ENCODE measurements at places on chromosomes 16 and 17.
A peak's percentile ranks its signal among the peaks of the same experiment; 100 is the strongest.

- no peak for DNase-seq
Observed at GRCh38 chr17:83147280-83147679, 67.9 kb downstream of the METRNL start.

DNA sequence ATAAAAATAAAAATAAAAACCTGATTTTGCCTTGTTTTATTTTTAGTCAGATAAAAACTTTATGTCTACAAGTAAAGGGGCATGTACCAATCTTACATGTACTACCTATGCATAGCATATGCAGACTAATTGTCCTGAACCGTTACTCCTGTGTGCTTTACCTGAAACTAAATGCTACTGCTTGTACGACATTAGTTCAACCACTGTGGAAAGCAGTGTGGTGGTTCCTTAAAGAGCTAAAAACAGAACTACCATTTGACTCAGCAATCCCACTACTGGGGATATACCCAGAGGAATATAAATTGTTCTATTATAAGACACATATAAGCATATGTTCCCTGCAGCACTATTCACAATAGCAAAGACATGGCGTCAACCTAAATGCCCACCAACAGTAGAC, 426.0 kb upstream of the PMFBP1 start:
- no peak for DNase-seq

GRCh38 chr16:10121897-10122425, 60.3 kb downstream of the GRIN2A start:
- no peak for DNase-seq

DNA sequence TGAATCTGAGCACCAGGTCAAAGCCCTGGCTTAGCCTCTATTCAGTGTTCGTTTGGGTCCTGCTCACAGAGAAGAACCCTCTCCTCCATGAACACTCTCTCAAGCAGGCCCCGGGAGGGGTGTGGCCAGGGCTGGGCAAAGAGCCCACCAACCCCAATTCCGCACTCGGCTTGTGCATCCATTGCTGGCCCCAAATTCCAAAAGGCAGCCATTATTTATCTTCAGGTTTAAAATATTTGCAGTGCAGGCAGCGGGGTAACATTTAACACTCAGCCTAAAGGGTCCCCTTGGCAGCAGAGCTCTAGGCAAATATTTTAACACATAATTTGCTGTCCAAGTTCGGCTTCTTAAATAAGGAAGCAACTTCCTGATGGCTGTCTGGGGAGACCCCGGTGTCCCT, 115.7 kb downstream of the ZNF423 start:
- no peak for DNase-seq

- DNase-seq: no peak
Observed at GRCh38 chr17:27264068-27264812, 29.7 kb upstream of the WSB1 start.

- no peak for DNase-seq
Observed at GRCh38 chr17:34645594-34645993, 66.2 kb downstream of the TMEM132E start.

- DNase-seq: no peak
Observed at GRCh38 chr16:361341-361871, 8.9 kb upstream of the AXIN1 start.

DNA sequence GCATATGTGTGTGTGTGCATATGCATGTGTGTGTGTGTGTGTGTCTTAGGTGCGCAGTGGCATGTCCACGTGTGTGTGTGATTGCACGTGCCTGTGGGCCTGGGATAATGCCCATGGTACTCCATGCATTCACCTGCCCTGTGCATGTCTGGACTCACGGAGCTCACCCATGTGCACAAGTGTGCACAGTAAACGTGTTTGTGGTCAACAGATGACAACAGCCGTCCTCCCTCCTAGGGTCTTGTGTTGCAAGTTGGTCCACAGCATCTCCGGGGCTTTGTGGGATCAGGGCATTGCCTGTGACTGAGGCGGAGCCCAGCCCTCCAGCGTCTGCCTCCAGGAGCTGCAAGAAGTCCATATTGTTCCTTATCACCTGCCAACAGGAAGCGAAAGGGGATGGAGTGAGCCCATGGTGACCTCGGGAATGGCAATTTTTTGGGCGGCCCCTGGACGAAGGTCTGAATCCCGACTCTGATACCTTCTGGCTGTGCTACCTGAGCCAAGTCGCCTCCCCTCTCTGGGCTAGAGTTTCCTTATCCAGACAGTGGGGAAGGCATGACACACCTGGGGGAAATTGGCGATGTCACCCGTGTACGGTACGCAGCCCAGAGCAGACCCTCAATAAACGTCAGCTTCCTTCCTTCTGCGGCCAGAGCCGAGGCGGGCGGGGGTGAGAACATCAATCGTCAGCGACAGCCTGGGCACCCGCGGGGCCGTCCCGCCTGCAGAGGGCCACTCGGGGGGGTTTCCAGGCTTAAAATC, 47.6 kb downstream of the IL21R start:
- DNase-seq: peak; percentile 86

GRCh38 chr16:22855231-22855630, 41.3 kb downstream of the HS3ST2 start:
- DNase-seq: no peak

DNA sequence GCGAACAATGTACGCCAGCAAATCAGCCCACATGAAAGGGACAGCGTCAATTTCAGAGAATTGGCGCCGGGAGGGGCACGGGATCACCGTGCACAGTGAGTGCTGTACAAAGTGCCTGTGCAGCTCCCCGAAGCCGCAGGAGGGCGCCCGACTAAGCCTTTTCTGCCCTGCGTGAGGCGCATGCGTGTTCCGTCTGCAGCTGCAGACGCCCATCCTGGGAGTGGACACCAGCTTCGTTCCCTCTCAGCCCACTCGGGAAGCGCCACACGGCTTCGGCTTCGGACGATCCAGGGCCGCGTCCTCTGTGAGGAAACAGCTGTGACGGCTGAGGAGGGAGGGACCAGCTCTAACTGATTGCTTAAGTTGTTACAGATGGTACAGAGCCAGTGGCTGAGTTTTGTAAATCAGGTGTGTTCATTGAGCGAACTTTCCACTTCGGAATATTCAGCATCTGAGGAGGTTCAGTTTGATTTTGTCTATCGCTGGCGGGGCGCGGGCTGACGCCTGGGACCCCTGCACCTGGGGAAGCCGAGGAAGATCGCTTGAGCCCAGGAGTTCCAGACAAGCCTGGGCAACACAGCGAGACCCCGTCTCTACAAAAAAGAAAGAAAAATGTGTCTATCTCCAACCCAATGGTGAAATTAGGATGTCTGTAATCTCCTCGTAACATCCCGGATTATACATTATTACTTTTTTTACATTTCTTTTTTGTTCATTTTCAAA, 15.4 kb upstream of the ZNF287 start:
- peak; percentile 91 for DNase-seq

- DNase-seq: no peak
Observed at GRCh38 chr16:87350681-87351319, 32.8 kb downstream of the FBXO31 start.

GRCh38 chr17:41439375-41439774, 1.4 kb downstream of the KRT38 start:
- DNase-seq: no peak

DNA sequence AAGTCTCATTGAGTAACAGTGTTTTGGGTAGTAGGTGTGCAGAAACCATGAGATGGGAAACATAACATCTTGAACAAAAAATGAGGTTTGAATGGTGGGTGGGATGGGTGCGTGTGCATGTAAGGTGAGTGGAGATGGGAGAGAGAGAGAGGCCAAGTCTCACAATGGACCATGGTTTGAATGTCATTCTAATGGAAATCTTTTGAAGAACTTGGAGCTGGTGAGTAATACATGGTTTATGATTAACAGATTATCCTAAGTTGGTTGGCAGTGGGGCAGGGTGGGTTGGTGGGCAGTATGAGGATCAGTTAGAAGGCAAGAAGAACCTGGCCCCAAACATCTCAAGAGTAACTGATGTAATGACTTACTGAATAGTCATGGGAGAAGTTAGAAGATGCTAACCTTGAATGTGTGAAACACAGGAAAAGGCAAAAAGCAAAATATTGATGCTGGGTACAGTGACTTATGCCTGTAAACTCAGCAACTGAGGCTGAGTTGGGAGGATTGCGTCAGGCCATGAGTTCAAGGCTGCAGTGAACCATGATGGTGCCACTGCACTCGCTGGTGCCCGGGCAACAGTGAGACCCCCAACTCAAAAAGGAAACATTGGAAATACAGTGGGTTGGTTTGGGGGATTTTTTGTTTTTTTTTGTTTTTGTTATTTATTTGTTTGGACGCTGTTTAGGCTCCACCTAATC, 32.7 kb downstream of the ZNF207 start:
- no peak for DNase-seq

DNA sequence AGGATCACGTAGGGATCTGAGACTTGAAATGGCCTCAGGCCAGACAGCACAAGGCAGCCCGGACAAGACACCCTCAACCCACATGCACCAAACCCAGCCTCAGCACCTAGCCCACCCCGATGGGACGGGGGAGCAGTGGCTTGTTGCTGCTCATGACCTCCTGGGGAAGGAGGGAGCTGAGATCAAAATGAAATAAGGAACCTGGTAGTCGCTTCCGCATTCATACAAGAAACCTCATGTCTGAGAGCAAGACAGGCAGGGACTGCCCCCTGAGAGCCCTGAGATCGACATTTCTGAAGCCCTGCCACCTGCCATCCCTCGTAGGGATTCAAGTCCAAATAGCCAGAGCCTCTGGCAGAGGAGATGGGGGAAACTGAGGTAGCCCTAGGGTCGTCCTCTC, 5.7 kb upstream of the CEP131 start:
- DNase-seq: no peak

DNA sequence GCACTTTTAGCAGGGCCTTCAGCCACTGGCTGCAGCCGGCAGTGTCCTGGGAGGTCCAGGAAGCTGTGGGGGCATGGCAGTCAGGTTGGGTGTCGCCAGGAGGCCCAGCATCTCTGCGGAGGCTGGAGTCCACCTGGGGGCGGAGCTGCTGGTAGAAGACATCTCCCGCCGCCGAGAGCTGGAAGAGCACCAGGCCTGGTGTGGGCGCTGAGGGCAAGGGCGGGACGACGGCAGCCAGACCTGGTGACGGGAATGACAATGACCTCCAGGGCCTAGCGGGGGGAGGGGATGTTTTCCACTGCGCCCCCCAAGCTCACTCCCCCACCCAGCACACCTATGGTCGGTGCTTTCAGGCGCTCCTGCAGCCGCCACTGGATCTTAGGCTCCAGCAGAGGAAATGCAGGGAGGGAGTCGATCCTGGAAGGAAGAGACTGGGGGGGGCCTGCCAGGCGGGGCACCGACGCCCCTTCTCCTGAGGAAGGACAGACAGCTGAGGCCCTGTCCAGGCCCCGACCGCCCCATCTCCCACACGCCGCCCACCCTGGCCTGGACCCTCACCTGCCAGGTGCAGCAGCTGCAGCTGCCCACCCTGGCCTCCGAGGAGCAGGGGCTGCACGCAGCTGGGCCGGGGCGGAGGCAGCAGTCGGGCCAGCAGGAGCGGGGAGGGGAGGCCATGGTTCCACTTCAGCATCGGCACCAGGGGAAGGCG, 7.1 kb downstream of the TAF1C start:
- no peak for DNase-seq

GRCh38 chr16:70589998-70590471, 56.3 kb upstream of the IL34 start:
- DNase-seq: no peak

GRCh38 chr16:77290451-77291115, 91.4 kb downstream of the SYCE1L start:
- DNase-seq: no peak

- no peak for DNase-seq
Observed at GRCh38 chr17:968812-969730, 10.5 kb downstream of the NXN start.

GRCh38 chr17:50719924-50720794, 756 bp downstream of the LUC7L3 start:
- no peak for DNase-seq

- DNase-seq: no peak
Observed at GRCh38 chr16:57352636-57353047, 5.9 kb upstream of the CCL22 start.

- DNase-seq: no peak
Observed at GRCh38 chr17:42685831-42686230, 3.5 kb downstream of the CNTNAP1 start.

GRCh38 chr16:31333686-31334649, 21.0 kb upstream of the ITGAX start:
- DNase-seq: no peak

- no peak for DNase-seq
Observed at GRCh38 chr17:66727634-66728570, 107.0 kb upstream of the CACNG5 start.

- DNase-seq: no peak
Observed at GRCh38 chr17:79114458-79115301, 40.1 kb downstream of the ENGASE start.

DNA sequence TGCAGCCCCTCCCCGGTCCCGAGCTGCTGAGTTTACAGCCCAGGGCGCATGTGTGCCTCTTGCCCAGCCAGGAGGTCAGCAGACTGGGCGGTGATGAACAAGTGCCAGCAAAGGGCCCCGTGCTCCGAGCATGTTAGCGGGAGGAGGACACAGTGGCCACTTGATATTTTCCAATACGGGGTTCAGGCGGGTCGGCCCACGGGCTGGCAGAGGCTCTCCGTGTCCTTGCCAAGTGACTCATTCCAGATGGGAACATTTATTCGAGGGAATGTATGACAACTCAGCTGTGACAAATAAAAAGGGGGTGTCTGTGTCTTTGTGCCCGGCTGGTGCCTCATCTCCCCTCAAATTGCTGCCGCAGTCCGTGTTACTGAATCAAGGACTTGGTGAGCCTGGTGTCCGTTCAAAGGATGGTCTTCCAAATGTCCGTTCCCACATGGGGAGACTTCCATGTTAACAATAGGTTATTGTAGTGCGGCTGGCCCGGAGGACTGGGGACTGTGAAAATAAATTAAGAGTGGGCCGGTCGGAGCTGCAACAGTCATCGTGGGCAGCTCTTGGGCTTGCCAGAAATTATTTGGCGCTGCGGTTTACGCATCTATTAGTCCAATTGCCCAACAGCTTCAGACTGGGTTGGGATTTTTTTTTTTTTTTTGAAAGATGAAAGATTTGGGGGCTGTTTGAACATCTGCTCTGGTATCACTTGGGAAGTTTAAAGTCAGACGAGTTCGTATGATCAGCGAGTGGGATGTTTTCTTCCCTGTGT, 174.0 kb upstream of the CIBAR2 start:
- DNase-seq: no peak

- peak; percentile 65 for DNase-seq
Observed at GRCh38 chr16:89860747-89861304, 12.6 kb upstream of the TCF25 start.

- peak; percentile 44 for DNase-seq
Observed at GRCh38 chr17:76623271-76624146, 20.0 kb downstream of the ST6GALNAC1 start.

DNA sequence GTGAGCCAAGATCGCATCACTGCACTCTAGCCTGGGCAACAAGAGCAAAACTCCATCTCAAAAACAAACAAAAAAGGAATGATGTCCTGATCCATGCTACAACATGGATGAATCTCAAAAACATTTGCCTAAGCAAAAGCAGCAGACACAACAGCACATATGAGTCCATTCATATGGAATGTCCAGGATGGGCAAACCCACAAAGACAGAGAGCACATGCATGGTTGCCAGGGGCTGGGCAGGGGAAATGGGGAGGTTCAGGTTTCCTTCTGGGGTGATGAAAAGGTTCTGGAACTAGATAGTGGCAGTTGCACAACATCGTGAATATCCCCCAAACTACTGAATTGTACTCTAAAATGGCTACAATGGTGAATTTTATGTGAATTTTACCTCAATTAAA, 35.3 kb upstream of the RAI1 start:
- no peak for DNase-seq

GRCh38 chr16:56884026-56884582, 19.1 kb downstream of the SLC12A3 start:
- DNase-seq: no peak

Data from stimulated activated CD8-positive, alpha-beta memory T cell treated with anti-CD3 and anti-CD28 coated beads, Interleukin-7, amount 100 ng/mL, for 48 hours (primary cell).